ENCODE measurements at places on chromosomes 16 and 17.

DNA sequence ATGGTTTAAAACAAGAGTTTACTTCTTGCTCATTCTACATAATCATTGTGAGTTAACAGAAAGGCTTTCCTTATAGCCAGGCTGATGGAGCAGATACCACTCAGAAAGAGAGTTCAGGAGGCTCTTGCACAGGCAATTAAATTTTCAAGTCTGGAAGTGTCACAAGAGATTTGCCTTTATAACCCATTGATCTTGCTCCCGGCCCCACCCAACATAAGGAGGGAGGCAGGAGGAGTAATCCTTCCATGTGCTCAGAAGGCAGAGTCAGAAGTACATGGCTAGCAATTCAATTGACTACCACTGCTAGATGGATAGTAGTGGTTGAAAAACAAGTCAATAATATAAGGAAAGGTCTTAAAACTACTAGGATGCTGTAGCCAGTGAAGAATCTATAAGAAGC is 346.3 kb upstream of the CDH11 start:
- no peak for DNase-seq

- no peak for DNase-seq
Observed at GRCh38 chr17:58204796-58205195, 12.3 kb downstream of the EPX start.

DNA sequence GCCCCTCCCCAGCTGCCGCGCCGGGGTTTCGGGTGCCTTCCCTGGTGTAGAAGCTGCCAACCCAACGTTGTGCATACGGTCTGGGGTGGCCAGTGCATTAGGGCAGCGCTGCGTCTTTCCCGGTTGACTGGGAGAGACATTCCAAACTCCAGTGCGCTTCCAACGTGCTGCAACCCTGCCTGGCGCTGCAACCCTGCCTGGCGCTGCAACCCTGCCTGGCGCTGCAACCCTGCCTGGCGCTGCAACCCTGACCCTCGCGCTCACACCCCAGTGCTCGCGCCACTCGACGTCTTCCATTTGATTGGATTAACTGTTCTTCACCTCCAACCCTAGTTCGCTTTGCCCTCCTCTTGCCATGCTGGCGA is 488 bp upstream of the HAP1 start:
- no peak for DNase-seq

- no peak for DNase-seq
Observed at GRCh38 chr17:14780097-14780651, 479.3 kb downstream of the HS3ST3B1 start.

DNA sequence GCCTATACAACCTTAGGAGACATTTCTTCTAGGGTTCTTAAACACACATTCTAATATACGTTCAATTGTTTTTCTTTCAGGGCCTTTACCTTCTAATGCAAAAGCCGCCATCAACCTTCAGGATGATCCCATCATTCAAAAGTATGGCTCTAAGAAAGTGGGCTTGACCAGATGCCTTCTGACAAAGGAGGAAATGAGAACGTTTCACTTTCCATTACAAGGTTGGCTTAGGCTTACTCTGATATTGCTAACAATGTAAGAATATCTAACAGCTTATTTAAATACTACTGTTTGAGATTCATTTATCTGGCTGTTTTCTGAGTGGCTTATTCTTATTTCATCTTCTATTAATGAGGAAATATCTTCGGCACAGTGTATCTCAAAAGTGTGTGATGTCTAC is 15.4 kb downstream of the REXO5 start:
- no peak for DNase-seq

DNA sequence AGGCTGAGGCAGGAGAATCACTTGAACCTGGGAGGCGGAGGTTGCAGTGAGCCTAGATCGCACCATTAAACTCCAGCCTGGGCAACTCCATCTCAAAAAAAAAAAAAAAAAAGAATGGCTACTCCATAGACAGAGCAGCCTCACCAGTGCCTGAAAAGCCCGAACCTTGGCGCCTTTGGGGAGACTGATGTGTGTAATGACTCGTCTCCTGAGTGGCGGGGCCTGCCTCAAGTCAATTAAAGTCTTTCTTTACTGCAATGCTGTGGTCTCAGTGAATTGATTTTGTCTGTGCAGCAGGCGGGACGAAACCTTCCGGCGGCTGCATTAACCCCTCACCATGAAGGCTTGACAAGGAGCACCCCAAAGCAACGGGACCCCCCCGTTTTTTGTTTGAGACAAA is 3.5 kb upstream of the UQCC4 start:
- DNase-seq: no peak

- no peak for DNase-seq
Observed at GRCh38 chr16:73912281-73912680, 384.3 kb upstream of the PSMD7 start.

DNA sequence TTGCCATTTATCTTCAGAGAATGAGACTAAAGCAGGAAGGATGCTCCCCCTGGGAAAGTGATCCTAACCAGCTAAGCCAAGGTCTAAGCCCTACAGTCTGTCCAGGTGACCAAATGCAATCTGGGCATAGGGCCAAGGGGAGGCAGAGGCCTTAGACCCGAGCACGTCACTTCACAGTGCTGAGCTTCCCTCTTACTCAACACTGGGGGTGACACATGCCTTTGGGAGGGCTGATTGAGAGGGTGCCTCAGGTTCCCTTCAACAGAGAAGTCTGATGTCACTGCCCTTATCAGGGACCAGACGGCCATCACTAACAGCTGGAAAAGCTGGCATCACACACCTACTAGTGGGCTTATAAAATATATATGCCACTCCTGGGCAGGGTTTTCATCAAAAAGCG is 4.0 kb downstream of the CIAO2B start:
- no peak for DNase-seq

DNA sequence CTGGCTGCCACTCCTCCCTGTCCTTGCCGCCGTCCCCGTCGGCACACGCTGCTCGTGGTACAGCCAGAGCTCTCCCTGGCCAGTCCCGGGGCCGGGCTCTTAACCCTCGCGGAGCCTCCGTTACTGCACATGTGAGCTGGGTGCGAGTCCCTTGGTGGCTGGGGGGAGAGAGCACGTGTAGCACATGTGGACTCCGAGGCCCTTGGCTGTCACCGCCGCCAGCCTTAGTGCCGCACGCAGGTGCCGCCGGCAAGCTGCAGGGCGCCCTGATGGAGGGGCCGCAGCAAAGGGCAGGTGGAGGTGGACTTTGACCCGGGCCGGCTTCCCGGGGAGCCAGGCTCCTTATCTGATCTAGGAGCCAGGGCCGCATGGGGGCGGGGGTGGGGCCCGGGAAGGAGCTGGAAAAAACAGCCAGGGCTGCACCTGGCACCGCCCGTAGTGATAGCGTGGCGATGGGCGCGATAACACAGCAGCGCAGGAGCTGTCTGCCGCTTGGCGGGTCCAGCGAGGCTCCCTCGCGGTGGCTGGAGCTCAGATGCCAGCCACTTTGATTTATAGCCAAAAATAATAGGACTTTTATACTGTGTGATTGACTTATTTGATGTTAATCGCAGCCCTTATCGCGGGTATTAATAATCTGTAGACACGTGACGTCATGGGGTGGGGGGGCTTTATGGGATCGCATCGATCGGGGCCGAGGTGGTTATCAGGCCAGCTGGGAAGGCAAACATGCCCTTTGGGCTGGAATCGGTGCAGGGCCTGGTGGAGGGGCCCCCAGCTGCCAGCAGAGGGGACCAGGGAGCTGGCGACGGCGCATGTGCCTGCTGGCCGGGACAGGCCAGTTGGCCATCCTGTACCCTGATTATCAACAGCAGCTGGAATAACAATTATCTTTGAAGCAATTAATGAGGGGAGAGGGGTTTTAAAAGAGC is 35.1 kb downstream of the ZFPM1 start:
- DNase-seq: no peak

- no peak for DNase-seq
Observed at GRCh38 chr17:73801455-73802100, 157.3 kb upstream of the SDK2 start.

GRCh38 chr17:5035315-5035714 is at the start of gene SLC52A1:
SLC52A1 (minus strand) TSS chr17:5035426; CDS start chr17:5034606, 820 bp downstream.
- DNase-seq: no peak

DNA sequence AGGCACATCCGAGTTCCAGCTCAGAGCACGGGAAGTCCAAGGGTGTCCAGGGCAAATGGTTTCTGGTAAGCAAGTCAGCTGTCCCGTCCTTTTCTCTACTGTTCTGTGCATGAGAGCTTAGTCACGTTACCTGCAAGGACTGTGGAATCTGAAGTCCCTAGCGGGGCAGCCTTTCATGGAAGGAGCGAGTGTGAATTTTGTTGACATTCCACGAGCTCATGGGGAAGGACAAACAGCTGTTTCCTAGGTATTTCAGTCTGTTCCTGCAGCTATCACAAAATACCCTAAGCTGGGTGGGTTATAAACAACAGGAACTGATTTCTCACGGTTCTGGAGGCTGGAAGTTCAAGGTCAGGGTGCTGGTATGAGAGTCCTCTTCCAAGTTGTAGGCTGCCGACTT is 109.2 kb downstream of the SDR42E1 start:
- DNase-seq: no peak

- DNase-seq: no peak
Observed at GRCh38 chr16:66720766-66721165, 24.2 kb upstream of the CMTM4 start.

Measured in activated T-helper 1 cell treated with Interleukin-2 at 50 U/mL for 16 hours (primary cell).